ENCODE measurements at places on chromosomes 5 and 9.

- no peak for DNase-seq
Measured at GRCh38 chr9:136204838-136205706, at the start of gene LHX3. Gene LHX3 (minus strand): TSS chr9:136205128. CDS start chr9:136205012, 116 bp downstream.

DNA sequence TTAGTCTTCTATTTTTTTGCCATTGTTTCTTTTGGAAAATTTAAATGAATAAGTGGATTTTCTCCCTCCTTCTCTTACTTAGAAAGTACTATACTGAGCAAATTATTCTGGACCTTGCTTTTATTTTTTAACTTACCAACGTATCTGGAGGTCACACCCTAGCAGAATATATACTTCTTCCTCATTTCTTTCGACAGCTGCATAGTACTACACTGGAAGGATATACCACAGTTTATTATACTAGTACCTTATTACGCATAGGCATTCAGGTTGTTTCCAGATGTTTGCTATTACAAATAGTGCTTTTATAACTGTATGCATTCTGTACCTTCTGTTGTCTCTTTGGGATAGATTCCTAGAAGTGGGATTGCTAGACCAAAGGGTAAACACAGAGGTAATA lies 16.7 kb downstream of the RC3H2 start:
- no peak for DNase-seq

- no peak for DNase-seq
Measured at GRCh38 chr5:57598756-57599155, 116.1 kb upstream of the ACTBL2 start.

DNA sequence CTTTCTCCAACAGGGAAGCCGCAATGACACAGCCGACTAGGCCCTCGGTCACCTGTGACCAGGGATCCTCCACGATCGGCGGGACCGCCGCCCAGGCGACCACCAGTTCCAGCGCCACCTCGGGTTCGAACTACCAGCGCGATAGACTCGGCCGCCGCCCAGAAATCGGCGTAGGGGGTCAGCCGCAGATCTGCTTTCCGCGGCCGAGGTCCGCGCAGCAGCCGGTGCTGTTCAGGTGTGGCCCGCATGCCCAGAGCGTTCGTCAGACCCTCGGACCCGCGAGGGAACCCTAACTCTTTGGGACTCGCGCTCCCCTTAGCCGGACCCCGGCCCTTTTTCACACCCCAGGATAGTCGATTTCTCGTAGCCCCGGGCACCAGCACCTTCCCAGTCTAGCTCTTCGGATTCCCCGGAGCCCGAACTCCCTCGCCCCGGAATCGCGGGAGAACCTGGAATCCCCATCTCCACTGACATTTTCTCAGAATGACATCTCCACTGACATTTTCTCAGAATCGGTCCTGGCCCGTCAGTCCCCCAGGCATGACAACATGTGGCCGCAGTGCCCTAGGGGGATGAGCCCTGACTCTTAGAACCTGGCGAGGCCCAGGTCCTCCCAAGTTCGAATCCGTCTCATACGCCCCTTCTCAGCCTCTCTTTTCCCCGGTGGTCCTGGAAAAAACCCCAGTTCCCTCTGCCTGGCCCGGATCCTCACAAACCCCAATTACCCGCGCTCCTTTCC lies 428 bp downstream of the C5orf52 start:
- DNase-seq, result no peak

DNA sequence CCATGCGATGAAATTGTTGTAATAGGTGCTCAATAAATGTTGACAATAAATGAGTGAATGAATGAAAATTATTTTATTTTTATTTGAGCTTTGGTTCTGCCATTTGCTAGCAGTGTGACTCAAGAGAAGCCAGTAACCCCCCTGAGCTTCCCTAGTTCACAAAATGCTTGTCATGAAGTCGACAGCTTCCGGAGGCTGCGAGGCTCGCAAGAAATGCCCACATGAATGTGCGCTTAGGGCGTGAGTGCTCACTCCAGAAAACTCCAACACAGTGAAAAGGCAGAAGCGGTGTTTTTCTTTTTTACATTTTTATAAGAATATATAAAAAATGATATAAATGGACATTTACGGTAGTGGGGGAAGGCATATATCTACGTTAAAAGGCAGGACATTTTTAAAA lies 26.5 kb downstream of the CDKN2A start:
- no peak for DNase-seq

- no peak for DNase-seq
Measured at GRCh38 chr9:127588740-127589506, 23.2 kb upstream of the STXBP1 start.

DNA sequence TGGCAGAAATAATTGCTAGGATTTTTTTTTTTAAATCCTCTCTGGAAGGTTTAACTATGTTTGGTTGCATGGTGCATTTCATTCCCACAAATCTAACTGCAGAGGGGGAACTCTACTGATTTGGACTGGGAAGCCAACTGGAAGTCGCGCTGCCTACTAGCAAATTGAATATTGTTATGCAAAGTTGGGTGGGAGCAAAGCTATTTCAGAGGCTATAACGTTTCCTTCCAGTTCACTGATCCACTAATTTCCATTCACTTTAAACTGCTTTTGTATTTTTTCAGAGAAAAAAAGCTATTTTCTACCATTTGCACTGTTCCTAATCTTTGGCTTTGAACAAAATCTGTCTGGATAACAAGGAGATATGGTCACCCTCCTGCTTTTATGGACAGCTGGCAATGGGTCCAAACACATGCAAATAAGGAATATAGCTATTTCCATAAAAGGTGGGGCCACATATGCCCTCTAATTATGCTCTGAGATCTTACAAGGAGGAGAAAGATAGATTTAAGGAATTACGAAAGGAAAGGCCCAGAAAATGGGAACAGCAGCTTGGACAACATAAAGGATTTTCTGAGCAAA lies 40.1 kb downstream of the MACIR start:
- DNase-seq, result no peak

DNA sequence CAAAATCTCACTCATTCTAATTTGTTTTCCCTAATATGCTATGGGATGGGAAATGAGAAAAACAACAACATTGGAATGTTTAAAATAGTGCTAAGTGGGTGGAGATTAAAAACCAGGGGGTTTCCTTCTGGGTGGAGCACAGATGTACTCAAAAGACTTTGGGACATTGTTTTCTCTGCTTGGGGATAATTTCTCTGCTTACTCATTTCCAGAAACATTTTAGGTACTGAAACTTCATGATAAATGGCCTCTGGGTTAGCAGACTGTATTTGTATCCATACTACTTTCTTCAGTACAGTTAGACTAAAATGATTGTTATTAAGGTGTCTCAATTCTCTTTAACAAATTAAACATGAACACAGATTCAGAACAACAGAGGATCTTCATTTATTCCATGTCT lies 17.4 kb downstream of the ELOVL7 start:
- no peak for DNase-seq

DNA sequence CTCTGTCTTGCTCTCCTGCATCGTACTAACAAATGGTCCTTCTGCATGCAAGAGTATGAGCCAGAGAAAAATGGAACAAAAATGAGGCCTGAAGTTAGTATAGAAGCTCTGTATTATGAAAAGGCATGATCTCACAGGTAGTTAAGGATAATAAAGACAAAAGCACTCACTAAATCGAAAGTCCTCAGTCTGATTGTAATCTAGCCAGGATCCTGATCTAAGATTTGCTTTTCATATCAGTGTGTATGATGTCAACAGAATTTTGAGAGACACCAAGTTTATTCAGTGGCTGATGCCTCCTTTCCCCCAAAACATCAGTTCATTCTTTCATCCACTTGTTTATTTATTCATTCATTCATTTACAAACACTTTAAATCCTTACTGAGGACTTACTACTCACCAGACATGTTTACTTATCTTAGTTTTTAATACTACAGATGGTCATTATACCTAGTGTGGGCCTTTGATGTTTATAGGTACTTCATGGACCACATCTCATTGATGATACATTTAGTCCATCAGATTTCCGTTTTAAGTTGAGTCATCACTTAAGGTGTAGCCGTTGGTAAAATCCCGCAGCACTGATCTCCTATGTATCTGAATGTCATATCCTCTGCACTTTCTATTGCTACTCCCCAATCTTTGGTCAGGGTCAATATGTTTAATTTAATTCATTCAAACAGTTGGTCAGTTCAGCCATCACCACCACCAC lies 105.2 kb upstream of the DHFR start:
- no peak for DNase-seq

DNA sequence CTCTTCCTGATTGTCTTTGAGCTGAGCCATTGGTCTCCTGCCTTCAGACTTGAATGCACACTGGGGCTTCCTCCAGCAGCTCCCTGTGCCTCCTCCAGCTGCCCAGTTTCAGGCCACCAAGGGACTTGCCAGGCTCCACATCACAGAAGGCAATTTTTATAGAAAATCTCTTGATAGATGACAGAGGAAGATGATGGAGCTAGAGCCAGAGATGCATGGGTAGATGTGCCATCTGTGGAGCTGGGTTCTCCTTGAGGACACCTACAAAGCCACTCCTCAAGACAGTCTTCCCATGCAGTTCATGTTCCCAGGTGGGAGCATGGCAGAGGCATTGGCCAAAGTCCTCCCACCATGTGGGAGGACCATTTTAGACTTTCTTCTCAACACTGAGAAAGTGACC lies 239.6 kb upstream of the IRX1 start:
- no peak for DNase-seq

DNA sequence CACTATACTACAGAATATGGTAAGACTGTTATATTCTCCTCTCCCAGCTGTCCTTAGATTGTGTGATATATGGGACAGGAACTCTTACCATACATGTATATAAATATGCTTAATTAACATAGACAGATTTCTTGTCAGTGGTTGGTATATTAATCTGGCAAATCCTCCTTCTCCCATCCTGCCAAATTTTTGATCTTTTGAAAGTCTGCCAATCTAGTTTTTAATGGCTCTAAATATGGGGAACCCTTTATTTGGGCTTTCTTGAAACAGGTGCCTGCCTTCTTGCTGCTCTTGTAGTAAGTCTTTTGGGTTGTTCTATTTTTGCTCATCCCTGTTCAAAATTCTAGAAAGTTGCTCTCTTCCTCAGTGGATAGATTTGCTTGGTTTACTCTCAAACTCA lies 63.5 kb downstream of the SPATA31D1 start:
- no peak for DNase-seq

- DNase-seq, result no peak
Measured at GRCh38 chr5:135951807-135952206, 3.0 kb downstream of the LECT2 start.

DNA sequence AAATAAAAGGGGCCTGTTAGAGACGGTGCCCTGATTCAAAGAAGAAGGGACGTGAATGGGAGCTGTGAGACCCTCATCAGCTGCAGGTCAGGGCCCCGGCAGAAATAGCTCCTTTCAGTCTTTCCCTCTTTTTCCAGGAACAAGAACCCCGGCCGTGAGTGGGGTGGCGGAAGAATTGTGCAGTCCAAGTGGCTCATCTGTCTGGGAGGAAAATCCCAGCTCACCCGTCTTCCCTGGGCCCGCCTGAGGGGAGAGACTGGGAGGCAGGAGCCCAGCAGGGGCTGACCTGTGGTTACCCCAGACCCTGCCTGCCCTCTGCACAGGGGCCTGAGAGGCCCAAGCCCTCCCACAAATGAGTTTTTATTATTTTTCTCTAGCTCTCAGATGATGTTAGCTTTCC lies 24.8 kb upstream of the CSF1R start:
- DNase-seq, result no peak

- DNase-seq, result no peak
Measured at GRCh38 chr5:53714667-53715010, 154.2 kb downstream of the NDUFS4 start.

DNA sequence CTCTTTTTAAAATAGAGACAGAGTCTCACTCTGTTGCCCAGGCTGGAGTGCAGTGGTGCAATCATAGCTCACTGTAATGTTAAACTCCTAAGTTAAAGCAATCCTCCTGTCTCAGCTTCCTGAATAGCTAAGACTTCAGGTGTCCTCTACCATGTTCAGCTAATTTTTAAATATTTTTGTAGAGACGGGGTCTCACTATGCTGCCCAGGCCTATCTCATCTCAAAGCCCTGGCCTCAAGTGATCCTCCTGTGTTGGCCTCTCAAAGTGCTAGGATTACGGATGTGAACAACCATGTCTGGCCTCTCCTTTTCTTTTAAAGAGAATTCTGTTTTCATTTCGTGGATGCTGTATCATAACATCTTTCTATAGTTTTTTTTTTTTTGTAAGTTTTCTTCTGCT lies 11.7 kb downstream of the STX17 start:
- no peak for DNase-seq

- no peak for DNase-seq
Measured at GRCh38 chr9:130636648-130637020, 27.8 kb upstream of the PRDM12 start.

GRCh38 chr9:90137801-90138200 lies 504.8 kb downstream of the DIRAS2 start:
- DNase-seq, result no peak

DNA sequence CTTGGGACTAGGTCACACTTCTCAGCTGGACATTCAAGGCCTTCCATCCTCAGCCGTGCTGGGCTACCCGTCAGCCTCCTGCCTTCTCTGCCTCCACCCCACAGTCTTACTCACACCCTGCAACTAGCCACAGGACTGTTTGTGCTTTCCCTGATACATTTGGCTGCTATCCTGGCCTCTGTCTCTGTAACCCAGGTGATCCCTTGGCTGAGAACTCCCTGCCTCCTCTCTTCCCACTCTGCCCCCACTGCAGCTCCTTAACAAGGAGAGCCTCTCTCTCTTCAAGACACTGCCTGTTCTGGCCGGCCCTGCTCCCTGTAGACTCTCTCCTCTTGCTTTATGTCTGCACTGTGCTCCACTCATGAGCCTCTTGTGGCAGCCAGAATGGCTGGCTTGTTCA lies 120.6 kb downstream of the MSX2 start:
- no peak for DNase-seq

- DNase-seq, result peak; percentile 91
Measured at GRCh38 chr9:16870596-16871335, at the start of gene BNC2. Gene BNC2 (minus strand): TSS chr9:16870670. CDS start chr9:16870648, 22 bp downstream.

DNA sequence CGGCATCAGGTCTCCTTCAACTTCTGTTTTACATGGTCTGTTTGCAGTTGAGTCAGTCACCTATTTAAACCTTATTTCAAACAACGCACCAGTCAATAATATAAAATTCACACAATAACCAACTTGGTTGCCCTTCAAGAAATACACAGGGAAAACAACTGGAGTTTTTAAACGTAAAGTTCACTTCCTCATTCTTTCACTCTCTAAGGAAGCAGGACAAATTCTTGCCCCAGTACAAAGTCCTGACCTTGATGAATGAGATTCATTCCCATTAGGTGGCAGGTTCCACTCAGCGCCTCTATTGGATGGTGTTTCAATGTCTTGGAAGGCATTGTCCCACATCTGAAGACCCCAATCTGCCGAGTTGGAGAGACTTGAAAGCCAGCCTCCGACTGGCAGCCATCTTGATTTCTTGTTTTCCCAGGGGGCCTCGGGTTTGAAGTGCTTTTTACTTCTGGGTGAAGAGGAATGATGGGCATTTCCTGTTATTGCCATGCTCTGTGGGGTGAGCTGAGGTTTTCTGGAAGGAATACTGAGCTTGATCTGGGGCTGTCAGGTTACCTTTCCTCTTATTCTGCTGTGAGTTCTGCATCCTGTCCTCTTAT lies 105.0 kb downstream of the ACER2 start:
- no peak for DNase-seq
